ENCODE measurements at places on chromosomes 2 and 18. TPM values are rescaled to one million over a fixed set of nuclear protein-coding genes. Genes with fewer than 3 reads are reported as not detected.
A peak's percentile ranks its signal among the peaks of the same experiment; 100 is the strongest.

The TRPM8 gene
- not detected for total RNA-seq

DNA sequence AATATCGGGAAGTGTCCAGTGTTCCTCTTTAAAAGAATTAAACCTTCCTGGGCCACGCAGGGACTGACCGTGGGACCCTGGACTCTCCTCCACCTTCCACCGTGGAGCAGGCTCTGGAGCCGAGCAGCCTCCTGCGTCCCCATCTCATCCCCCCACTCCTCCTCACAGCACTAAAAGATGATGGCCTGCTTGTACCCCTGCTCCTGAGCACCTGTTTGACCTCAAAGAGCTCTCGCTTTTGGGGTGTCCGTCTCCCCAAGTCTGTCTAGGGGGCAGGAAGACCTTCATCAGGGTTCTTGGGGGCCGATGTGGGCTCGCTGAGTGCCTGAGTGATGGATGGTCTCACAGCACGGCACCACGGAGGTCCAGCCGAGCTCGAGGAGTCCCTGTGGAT is 1.2 kb upstream of the SDC1 start:
- peak; percentile 51 for DNase-seq

DNA sequence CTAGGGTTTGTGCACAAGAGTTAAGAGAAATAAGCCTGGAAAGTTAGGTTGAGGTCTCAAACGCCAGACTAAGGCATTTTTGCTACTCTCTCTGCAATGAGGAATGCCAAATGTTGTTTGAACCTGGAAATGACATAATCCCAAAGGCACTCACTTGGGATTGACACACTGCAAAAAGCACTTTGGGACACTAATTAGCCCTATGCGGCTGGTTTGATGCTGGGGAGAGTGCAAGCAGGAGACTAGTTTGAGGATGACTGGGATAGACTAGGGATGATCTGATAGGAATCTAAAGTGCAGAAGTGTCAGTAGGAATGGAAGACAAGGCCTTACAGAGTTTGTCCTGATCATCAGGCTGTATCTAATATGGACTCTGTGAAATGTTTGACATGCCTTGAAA is 469.0 kb downstream of the SLC4A3 start:
- no peak for DNase-seq

GRCh38 chr2:47211497-47212011 is 56.4 kb upstream of the STPG4 start:
- no peak for DNase-seq

DNA sequence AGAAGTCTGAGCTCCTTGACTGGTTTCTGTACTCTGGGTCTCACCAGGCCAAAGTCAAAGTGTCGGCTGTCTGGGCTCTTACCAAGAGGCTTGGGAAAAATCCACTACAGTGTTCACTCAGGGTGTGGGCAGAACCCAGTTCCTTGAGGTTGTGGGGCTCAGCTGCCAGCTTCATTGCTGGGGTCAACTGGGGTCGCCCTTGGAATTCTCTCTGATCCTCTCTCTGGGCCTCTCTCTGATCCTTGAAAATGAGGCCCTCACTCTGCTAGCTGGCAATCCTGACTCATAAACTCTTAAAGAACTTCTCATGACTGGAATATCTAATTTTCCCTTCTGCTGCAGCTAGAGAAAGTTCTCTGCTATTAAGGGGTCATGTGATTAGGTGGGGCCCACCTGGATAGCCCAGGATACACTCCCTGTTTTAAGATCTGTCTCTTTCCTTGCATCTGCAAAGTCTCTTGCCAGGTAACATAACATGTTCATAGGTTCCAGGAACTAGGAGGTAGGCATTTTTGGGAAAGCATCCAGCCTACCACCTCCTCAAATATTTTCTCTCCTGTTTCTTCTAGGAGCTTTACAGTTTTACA is 66.3 kb downstream of the SP110 start:
- no peak for DNase-seq

DNA sequence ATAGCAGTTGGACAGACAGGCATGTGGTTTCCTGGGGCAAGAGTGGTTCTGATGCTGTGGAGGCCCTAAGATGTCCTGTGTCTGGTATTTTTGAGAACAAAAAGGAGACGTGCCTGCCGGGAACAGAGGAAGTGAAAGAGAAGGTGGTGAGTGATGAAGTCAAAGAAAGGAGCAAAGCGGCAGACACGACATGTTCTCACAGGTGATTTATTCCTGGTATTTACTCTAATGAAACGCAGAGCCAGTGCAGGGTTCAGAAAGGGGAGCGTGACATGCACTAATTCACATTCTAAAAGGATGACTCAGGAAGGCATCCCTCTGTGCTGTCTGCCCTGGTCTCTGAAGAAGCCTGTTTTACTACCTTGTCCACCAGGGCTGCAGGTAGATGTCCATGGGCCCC is 211.0 kb downstream of the KCNE4 start:
- no peak for DNase-seq

Measured in upper lobe of right lung (tissue), 1 donor.